ENCODE measurements at places on chromosomes 2 and 18.

GRCh38 chr2:96757477-96757860, 3.2 kb upstream of the CNNM4 start:
- DNase-seq: no peak
- H3K27ac ChIP-seq: no peak overlapping the region
- no peaks in the 10 kb centered on the region for H3K27me3 ChIP-seq
- peaks cover under 1% of the 10 kb centered on the region for H3K4me1 ChIP-seq
- H3K36me3 ChIP-seq: no peaks in the 10 kb centered on the region
- no peak overlapping the region for H3K4me3 ChIP-seq

- no peak overlapping the region for H3K27ac ChIP-seq
- H3K4me3 ChIP-seq: peak overlapping the region; percentile 45
- no peaks in the 10 kb centered on the region for H3K27me3 ChIP-seq
These were observed 26.6 kb upstream of the LANCL1 start for GRCh38 chr2:210503001-210503623.

DNA sequence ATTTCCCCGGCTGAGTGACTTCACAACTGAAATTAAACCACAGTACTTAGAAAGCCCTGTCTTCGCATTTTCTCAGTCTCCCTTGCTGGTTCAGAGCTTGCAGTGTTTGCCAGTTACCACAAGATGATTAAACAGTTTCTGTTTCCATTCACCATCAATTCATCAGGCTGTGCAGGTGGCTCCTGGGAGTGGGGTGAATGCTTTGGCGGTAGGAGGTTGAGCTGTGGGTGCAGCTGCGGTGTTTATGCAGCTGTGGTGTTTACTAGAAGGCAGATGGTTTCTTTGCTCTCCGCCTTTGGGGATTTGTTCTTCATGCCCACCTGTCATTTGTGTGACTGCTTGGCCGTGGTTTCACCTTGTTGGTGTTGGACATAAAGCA, 16.1 kb downstream of the ACOXL start:
- H3K27me3 ChIP-seq: no peaks in the 10 kb centered on the region
- H3K36me3 ChIP-seq: no peaks in the 10 kb centered on the region
- H3K27ac ChIP-seq: no peak overlapping the region
- no peaks in the 10 kb centered on the region for H3K4me1 ChIP-seq
- no peak for DNase-seq

GRCh38 chr18:67728364-67728763, 211.8 kb upstream of the DSEL start:
- no peaks in the 10 kb centered on the region for H3K27me3 ChIP-seq
- H3K27ac ChIP-seq: no peak overlapping the region
- no peak overlapping the region for H3K4me3 ChIP-seq
- DNase-seq: no peak
- H3K36me3 ChIP-seq: no peaks in the 10 kb centered on the region
